Tibial nerve (tissue), 4 donors: ENCODE measurements at places on chromosomes 16 and 17. TPM values are rescaled to one million over a fixed set of nuclear protein-coding genes. Genes with fewer than 3 reads are reported as not detected.

DNA sequence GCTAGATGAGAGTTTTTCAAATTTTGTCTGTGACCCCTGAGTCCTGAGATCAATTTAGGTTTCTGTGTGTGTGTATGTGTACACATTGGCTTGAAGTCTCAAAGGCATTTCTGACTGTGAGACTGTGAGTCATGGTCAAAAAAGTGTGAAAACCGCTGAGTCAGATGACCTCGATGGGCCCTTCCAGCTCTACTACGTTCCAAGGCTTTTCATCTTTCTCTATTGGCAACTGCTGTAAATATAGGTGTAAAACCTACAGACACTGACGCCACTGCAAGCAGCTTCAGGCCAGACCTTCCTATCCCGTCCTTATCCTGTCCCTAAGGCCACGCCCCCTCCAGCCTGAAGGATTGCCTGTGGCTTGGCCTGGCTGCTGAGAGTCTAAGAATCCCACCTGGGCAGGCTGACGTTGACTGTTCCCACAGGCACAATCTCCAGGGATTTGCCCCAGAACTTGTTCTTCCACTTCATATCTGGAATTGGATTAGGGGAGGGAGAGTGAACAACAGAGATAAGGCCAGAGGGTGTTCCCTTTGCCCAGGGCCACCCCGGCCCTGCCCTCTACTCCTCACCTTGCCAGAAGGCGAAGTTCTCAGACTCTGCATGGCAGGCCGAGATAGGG, 11.3 kb downstream of the OSBPL7 start:
- no peak for DNase-seq

DNA sequence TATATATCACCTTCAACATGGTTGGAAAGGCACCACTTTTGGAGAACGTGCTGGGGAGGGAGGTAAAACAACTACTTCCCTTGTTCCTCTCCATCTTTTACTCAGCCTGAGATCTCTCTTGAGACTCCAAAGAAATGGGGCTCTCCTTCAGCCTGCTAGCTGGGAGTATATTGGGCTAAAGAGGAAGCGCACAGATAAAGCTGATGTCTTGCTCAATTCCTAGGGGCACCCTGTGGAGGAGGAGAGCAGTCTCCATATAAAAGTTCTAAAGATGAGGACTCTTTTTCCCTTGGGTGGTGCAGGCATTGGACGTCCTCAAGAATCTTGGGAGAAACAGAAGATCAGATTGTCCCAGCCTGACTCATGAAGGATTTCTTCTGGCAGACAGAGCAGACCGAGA, 4.6 kb upstream of the ETV4 start:
- no peak for DNase-seq

DNA sequence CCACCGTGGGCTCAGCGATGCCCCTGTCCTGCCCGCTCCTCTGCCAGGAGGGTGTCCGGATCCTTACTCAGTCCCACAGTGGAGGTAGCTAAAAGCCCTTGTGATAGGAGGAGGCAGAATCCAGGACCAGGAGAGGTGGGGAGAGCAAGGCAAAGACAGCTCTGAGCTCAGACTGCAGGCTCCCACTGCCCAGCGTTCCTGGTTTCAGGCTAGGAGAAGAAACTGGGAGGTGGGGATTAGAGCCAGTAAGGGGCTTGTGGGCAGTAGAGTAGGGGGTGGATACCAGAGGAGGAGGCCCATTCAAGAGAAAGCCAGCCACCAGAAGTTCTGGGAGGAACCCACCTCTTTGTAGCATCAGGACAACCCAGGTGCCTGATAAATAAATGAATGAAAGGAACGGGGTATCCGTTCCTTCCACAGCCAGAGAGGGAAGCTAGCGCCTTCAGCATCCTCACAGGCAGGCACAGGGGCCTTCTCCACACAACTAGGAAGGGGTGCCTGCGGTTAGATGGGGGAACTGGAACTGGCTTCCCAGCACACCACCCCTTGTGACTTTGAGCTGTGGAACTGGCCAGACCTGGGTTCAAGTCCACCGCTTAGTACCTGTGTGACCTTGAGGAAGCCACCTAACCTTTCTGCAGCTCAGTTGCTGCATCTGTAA, 2.3 kb downstream of the IL21R start:
- DNase-seq: no peak

GRCh38 chr17:49747632-49748031, 16.3 kb downstream of the FAM117A start:
- no peak for DNase-seq

DNA sequence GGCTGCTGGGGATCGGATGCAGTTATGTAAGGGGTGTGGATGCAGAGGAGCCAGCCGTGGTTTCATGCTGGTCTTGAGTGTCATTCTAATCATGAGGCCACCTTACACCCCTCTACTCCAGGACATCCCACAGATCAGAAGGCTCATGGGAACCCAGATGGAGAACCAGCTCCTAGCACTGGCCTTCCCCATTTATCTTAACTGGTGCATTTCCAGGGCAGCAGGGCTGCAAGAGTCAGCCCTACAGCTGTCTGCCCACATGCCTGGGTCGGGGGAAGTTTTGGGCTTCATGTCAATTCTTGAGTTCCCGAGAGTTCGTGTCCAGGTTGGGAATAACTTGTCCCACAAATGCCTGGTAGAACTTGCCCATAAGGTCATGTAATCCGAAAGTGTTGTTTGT, 29.1 kb downstream of the RPTOR start:
- no peak for DNase-seq

- no peak for DNase-seq
Measured at GRCh38 chr16:89431630-89432029, 58.7 kb downstream of the ANKRD11 start.

GRCh38 chr16:70438585-70438968, 323 bp downstream of the ST3GAL2 start:
- DNase-seq: no peak

DNA sequence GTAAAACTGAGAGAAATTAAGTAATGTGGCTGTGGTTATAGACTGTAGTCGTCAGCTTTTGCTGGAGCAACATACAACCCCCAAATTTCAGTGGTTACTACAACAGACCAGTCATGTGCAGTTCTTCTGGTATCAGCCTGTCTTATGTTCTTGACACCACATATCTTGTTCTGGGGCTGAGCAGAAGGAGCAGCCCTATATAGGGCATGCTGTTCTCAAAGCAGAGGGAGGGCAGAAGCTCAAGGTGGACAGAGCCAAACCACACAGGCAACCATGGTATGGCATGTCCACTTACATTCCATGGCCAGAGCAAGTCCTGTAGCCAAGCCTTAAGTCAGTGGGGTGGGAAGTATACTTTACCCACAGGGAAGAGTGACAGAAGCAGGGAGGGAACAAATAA, 7.7 kb downstream of the PRKAR1A start:
- DNase-seq: no peak

- no peak for DNase-seq
Measured at GRCh38 chr17:39979893-39980350, 685 bp upstream of the PSMD3 start.

GRCh38 chr17:70624211-70624610, 454.9 kb downstream of the KCNJ2 start:
- no peak for DNase-seq

DNA sequence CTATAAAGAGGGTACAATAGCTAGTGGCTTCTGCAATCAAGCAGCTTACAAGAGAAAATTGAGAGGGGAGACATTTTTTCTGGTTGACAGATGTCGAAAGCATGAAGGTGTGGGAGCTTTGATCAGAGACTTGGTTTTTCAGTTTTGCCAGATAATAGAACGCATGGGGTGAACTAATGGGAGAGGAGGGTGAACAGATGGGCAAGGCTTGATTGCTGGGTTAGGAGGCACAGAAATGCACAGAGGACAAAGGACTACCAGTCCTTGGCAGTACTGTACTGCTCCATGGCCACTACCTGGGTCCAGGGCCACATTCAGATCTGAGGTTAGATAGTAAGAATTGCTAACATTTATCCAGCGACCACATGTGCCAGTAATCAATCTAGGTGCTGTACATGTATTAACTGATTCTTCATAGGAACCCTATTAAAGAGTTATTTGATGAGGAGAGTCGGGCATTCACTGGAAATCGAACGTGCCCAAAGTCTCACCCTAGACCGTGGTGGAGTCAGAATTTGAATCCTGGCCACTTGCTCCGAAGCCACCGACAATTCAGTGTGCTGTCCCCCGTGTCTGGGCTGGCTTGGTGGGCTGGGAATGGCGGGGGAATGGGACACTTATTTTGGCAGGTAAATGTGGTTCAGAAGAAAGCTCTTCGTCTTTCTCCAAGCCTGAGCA, 873 bp upstream of the KSR1 start:
- DNase-seq: no peak

GRCh38 chr17:7254511-7254910, 2.5 kb downstream of the ELP5 start:
- DNase-seq: no peak

DNA sequence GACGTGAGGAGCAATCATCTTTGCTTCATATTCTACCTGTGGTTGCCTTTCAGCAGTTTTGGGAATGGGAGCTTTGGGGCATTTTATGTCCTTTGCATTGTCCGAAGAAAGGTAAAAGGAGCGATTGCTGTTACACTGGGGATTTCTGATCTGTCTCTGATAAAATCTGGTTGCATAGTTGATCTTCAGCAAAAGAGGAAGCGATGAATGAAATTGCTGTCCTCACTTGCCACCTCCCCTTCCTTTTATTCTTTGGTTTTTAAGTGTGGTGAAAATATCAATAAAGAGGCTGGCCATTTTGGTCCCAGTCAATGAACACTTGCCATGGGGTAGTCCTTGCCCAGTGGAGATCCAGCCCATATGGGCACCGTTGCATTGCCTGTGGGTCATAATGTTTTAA, 236.8 kb downstream of the MSI2 start:
- no peak for DNase-seq

The SOX9 gene
- 22.9 TPM for total RNA-seq

The HSD3B7 gene
- 29.0 TPM for total RNA-seq

The CTRB1 gene
- 1.0 TPM for total RNA-seq

The GUCY2D gene
- total RNA-seq: not detected

The TBC1D3K gene
- total RNA-seq: not detected

The ARHGDIG gene
- not detected for total RNA-seq
